Motor neuron (in vitro differentiated cells): ENCODE measurements at places on chromosomes 6 and 20. TPM values are rescaled to one million over a fixed set of nuclear protein-coding genes. Genes with fewer than 3 reads are reported as not detected.

DNA sequence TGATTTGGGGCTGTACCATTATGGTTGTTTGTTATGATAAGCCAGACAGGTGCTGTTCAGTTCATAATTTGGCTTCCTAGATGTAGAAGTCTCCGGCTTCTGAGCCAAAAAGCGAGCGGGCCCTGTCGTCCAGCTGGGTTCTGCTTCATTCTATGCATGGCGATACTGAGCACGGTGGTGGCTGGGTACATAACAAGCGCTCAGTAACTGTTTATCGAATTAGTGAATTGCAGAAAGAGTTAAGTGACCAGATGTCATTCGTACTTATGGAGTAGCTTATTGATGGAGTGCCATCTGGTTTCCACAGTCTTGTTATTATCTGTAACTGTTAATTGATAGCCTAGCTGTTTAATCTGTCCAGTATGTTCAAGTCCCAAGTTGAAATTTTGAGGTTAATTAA is 85.0 kb downstream of the DTD1 start:
- ATAC-seq, result no peak

DNA sequence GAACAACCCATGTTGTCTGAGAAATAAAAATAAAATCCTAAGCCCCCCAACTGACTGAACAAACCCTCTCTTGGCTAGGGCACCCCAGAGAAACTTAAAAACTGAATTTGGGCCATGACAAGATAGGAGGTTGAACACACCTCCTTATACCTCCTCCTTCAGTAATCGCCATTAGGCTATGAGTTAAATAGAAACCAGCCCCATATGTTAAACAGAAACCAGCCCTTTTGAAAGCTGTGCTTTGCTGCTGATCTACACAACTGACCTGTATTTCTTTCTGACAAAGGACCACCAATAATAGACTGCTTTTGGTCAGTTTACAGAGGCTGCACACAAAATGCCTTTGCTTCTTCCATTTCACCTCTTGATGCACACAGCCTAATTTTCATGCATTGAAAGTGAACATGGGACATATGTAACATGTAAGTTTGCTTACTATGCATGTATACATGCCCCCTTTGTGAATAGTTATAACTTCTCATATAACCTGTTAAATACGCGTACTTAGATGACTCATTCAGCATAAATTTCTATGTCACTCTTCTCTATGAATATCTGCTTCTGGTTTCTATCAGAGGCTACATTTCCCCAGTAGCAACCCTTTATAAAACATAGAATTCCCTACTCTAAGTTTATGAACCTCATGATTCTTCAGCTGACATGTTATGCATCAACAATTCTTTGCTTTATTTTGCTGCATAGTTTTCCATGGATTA is 462.9 kb downstream of the COL12A1 start:
- no peak for ATAC-seq

Gene WFDC5
- total RNA-seq, result not detected in 2 replicates

DNA sequence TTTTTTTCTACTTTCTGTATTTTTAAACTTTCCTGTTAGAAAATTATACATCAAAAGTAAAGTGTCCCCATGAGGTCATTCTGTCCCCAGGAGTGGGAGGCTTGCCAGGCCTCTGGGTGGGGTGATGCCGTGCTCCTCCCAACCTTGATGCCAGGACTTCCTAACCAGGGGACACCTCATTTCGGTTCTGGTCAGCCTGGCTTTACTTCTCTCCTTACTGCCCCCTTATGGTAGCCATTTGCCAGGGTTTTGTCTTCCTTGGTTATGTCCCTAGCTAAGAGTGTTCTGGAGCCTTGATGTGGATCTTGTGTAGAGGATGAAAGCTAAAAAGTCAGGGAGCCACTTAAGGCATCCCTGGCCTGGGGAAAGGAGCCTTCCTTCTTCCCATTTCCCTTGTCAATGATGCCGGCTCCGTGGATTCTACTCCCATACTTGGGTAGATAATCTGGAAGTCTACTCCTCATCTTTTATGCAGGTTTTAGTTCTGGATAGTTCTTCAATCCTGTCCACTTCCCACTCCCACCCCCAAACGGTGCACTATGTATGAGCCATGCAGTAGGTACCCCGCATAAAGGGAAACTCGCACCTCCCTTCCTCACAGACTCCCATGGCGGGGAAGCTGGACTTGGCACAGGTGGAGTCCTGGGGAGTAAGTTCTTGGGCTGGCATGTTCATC is 164.1 kb upstream of the SALL4 start:
- peak; percentile 95 for ATAC-seq

- ATAC-seq, result no peak
These were observed 132.8 kb upstream of the ECI2 start for GRCh38 chr6:4268171-4268570.

DNA sequence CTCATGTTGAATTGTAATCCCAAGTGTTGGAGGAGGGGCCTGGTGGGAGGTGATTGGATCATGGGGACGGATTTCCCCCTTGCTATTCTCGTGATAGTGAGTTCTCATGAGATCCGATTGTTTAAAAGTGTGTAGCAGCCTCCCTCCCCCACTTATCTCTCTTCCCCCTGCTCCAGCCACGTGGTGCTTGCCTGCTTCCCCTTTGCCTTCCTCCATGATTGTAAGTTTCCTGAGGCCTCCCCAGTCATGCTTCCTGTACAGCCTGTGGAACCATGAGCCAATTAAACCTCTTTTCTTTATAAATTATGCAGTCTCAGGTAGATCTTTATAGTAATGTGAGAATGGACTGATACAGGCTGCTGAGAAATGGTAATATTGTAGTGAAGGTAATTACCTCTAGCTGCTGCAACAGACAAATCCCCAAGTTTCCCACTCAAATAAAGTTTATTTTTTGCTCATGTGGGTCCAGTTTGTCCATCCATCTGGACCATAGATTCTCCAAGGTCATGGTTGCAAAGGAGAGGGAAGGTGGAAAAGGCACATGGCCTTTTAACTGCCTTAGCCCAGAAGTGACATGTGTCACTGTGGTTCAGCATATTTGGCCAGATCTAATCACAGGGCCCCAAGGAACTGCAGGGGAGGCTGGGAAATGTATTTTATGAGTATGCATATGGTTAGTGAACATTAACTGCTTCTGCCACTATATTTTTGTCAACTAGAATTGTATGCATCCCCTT is 89.2 kb downstream of the TRMT11 start:
- ATAC-seq, result no peak

- ATAC-seq, result no peak
These were observed 145.4 kb downstream of the DST start for GRCh38 chr6:56497240-56497639.

DNA sequence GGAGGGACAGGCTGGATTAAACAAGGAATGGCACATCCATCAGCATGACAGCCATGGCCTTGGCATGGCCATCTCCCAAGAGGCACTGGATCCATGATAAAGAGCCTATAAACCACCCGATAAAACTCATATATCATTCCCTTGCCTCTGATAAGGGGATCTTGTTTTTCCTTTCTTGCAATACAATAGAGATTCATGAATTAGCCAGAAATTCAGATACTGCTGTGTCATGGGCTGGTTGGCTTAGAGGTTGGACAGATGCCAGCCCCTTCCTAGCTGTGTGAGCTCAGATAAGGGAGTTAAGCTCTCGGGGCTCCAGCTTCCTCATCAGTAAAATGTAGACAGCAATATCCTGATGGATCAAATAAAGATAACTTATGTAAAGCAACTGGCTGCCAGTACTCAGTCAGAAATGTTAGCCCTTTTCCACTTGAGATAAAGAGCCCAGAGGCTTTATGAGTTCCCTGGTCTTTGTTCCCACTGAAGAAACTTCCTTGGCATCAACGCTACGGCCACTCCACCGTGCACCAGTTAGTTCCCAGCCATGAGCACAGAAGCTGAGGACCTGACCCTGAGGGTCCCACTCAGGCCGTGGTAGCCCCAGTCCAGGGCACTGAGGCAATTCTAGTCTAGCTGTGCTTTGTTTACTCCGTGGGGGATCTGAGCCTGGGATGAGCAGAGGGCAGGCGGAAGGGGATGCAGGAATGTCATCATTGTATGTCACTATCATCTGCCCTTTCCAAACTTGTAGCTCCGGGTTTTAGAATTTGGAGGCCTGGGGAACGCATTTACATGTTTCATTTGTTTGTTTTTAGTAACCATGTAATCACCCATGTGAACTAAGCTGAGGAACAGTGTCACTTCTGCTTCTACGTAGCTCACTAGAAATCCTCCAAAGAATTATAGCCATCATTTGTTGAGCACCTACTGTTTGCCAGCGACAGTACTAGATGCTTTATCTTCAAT is 67.2 kb upstream of the TBC1D7 start:
- peak; percentile 65 for ATAC-seq

Gene TCP1
- total RNA-seq, result 255 and 256 TPM in 2 replicates

Gene ULBP1
- 2.3 and 3.9 TPM in 2 replicates for total RNA-seq

GRCh38 chr20:9353916-9354276 is 160.5 kb upstream of the LAMP5 start:
- no peak for ATAC-seq

DNA sequence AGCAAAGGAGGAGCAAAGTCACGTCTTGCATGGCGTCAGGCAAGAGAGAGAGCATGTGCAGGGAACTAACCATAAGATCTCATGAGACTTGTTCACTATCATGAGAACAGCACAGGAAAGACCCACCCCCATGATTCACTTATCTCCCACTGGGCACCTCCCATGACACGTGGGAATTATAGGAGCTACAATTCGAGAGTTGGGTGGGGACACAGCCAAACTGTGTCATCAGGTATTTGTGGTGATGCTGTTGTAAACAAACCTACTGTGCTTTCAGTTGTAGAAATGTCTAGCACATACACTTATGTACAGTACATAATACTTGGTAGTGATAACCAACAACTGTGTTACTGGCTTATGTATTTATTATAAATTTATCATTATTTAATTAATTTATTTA is 128.3 kb downstream of the UTRN start:
- no peak for ATAC-seq

DNA sequence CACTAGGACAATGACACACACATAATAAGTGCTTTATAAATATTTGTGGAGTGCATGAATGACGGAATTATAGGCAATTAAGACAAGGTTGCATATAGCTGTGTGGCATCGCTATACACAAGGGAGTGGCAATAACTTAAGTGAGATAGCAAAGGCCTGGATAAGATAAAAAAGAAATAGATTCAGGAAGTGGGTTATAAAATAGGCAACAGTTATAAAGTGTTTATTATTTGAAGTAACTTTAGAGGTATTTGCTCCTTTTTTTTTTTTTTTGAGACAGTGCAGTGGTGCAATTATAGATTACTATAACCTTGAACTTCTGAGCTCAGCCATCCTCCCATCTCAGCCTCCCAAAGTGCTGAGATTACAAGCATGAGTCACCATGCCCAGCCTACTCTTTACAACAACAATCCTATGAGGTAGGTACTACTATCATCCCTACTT is 75.9 kb upstream of the LOC128125822 start:
- no peak for ATAC-seq

- no peak for ATAC-seq
These were observed 20.0 kb upstream of the GSTA3 start for GRCh38 chr6:52929321-52930164.

- peak; percentile 66 for ATAC-seq
These were observed 99.6 kb upstream of the HMGCLL1 start for GRCh38 chr6:55678330-55679224.

Gene MCHR2
- total RNA-seq, result 0.09 and 0.21 TPM in 2 replicates

DNA sequence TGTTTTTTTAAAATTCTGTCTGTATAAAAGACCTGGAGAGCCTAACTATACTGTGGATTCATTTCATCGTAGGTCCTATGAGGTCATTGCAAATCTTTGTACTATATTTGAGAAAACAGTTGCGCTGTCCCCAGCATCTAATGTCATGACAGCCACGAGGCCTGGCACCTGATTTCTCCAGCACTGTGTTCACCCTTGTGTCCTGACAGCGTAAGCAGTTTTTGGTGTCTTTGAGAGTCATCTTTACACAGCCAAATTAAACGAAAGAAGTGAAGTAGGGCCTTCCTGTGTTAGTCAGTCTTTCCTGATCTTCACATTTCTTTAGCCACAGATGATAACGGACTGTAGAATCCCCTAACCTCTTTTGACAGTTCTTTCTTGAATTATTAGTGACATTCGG is 70.6 kb upstream of the PHACTR2 start:
- no peak for ATAC-seq

DNA sequence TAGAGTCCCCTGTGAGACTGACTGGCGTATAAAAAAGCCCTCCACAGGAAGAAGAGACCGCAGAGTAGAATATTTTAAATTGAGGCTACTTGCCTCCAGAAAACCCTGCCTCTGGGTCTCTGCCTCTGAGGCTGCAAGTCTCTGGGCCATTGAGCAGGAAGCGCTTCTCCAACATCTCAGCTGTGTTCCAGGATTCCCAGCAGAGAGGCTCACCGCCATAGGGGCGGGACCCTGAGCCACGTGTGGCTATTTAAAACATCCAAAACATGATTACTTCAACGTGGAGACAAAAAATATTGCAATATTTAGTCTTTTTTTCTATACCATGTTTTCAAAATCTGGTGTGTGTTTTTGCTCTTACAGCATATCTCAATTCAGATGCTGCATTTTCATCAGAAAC is 59.4 kb downstream of the GNAS-AS1 start:
- no peak for ATAC-seq

Gene TRIM10
- total RNA-seq, result not detected in 2 replicates

Gene TNNC2
- total RNA-seq, result 1.1 TPM in 1 of 2 replicates, not detected in the other

- ATAC-seq, result no peak
These were observed 63.4 kb downstream of the UBE2V1 start for GRCh38 chr20:50049442-50050026.

DNA sequence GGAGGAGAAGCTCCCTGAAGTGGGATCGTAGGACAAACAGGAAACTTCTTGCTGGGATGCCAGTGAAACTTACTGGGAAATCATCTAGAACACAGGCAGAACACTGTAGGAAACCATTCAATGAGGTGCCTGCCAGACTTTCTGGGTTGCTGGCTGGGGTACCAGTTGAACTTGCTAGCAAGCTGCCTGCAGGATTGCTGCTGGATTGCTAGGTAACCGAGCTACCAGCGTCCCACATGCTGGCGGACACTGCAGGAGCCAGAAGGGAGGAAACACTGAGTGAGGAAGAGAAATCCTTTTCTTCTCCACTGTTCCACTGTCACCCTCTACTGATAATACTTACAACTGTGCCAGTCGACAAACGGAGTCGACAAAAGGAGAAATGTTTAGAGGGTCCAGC is 91.3 kb upstream of the SLC35B3 start:
- ATAC-seq, result no peak

Gene GZF1
- 11.2 TPM in 2 replicates for total RNA-seq

DNA sequence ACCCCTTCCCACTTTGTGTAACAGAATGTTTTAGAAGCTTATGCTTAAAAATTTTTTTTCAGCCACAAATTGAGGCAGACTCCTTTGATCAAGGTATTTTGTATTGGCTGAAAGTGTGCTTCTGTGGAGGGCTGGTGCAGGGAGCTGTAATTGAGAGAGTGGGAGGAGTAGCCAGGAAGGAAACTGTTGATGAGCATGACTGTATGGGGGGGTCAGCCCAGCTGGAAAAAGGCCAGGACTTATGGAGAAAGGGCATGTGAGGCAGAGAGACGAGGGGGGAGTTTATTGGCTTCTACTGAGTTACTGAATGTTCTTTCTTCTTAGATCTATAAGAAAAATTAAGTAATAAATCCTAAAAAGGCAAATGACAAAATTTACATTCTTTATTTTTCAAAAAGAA is 13.4 kb downstream of the RFPL4B start:
- peak; percentile 32 for ATAC-seq

DNA sequence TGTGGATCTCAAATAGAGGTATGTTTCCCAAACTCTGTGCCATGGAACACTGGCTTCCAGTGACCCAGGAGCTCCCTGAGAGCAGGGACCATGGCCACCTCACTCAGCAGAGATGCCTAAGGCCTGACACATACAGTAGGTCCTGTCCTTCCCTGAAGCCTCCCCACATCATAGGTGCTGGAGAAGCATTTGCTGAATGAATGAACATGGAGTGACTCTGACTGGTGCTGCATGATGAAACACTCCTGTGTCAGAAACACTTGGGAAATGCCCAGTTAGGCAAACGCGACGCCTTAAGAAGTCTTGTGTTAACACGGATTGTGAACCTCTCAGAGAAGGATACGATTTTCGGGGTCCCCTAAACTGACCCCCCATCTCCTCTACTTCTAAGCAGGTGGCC is 14.3 kb downstream of the SLA2 start:
- ATAC-seq, result no peak
